Erythroblast (primary cell): ENCODE measurements at places on chromosomes 2 and 18.

DNA sequence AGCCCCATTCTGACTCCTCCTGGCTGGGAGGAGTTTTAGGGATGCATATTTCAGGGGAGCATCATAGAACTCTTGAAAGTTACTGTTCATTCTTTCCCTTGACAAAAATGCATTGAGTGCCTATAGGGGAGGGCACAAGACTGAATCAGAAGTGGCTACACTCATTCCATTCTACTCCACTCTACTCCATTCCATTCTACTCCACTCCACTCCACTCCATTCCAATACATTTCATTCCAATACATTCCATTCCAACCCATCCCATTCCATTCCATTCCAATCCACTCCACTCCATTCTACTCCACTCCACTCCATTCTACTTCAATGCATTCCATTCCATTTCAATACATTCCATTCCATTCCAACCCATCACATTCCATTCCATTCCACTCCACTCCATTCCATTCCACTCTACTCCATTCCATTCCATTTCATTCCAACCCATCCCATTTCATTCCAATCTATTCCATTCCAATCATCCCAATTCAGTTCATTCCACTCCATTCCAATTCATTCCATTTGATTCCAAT, 110.8 kb downstream of the LOXHD1 start:
- DNase-seq = no peak

GRCh38 chr2:202933139-202933510, 21.1 kb downstream of the CARF start:
- DNase-seq = no peak

GRCh38 chr2:110735366-110735765, 3.0 kb downstream of the ACOXL start:
- DNase-seq = no peak

DNA sequence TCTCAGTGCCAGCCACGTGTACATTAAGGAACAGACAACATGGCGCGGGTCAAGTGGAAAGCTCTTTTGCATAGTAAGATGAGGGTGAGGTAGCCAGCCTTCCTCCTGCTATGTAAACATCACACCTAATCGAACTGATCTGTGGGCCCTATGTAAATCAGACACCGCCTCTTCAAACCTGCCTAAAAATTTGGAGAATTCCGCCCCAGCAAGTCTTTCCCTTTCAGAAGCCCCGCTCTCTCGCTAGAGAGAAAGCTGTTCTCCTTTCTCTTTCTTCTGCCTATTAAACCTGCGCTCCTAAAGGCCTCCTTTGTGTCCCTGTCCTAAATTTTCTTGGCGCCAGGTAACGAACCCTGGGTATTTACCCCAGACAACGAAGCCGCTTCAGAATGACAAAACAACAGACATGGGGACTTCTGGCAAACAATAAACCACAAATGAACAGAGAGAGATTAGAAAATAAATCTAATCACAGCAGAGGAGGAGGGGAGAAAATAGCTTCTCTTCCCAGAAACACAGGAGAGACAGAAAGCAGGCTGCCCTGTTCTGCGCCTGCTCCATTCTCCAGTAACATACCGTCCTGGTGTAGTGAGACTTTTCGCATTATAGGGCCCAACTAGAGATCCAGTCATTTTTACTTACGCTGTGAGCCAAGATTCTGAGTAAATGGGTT, 31.9 kb upstream of the CYP1B1 start:
- DNase-seq = no peak

- no peak for DNase-seq
Measured at GRCh38 chr2:219628235-219628985, 980 bp downstream of the SLC4A3 start.

DNA sequence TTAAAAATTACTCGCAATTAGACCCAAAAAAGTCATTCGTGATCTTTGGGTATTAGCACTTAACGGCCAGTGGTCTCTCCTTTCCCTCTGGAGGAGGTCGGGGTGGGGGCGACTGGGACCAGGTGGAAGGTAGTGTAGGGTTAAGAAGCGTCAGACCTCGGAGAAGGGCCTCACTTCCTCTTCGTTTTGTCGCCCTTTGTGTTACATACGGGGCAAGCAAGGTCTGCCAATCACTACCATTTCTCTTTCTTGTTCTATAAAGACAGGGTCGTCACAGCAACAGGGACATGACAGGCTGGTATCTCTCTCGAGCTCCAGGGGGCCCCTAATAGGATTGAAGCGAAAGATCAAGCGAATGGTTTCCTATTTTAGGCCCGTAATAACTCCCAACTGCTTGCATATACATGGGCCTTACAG, 136.6 kb downstream of the INSIG2 start:
- DNase-seq = no peak

DNA sequence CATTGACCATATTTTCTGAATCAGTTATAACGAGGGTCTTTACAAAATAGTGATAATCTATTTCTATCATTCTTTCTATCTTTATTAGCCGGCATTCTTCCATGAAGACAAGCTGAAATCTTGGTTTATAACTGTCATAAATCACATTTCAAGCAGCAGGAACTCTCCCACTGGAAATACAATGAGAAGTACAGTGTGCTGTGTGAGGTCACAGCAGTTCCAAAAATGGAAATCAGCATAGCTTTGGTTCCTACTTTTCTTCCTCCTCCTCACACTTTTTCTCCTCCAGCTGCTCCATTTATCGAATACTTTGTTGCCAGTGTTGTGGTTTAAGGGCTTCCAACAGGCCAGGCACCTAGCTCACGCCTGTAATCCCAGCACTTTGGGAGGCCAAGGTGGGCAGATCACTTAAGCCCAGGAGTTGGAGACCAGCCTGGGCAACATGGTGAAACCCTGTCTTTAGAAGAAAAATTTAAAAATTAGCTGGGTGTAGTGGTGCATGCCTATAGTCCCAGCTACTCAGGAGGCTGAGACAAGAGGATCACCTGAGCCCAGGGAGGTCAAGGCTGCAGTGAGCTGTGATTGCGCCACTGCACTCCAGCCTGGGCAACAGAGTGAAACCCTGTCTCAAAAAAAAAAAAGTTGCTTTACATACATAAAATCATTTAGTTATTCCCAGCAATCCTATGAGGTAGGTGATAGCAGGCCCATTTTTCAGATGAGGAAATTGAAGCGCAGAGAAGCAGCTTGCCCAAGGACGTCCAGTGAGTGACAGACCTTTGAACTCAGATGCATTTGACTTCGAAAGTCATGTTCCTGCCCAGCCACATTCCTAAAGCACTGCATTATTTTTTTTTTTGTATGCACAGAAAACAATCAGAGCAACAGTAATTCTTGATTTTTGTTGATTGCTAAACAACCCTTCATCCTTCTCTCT, 34.0 kb upstream of the GPR55 start:
- no peak for DNase-seq

DNA sequence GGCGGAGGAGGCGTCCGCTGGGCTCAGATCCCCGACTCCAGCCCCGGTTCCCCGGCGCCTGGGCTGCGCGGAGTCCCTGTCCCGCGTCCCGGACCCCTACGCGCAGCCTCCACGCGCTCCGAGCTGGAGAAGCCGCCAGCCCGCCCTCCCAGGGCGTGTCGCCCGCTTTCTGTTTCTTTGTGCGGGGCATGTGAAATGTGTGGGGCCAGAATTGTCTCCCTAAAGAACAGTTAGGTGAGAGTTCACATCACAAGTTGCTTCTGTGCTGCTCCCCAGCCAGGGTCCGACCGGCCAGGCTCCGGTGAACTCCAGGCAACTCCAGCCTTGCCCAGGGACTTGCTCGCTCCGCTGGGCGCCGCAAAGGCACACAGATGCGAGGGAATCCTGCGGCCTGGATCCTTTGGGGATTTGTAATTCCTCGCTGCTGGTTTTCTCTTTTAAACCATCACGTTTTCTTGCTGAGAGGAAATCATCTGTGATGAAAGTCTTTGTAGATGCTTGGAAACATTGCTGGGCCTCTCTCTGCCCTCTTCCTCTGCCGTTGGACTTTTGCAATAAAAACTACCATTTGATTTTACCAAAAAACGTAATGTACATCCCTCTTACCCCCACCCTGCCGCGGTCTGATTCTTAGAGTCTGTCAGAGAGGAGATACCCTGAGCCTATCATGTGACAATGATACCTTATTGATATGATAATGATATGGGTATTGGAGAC, 631 bp downstream of the GYPC start:
- DNase-seq = peak; percentile 83
